ENCODE measurements at places on chromosomes 4 and X. TPM values are rescaled to one million over a fixed set of nuclear protein-coding genes. Genes with fewer than 3 reads are reported as not detected.

The KIT gene
- total RNA-seq, result 21.4 TPM

The ART3 gene
- 0.33 TPM for total RNA-seq

The PRSS48 gene
- not detected for total RNA-seq

The GLOD5 gene
- not detected for total RNA-seq

The TAF7L gene
- total RNA-seq, result 0.38 TPM

The DSPP gene
- total RNA-seq, result not detected

The INPP4B gene
- total RNA-seq, result 10.2 TPM

The DNAJB14 gene
- total RNA-seq, result 50.1 TPM

The PHF8 gene
- total RNA-seq, result 23.8 TPM

The NAT8L gene
- total RNA-seq, result under 0.01 TPM

The PLAC8 gene
- total RNA-seq, result 2.5 TPM

The NOP14 gene
- 46.0 TPM for total RNA-seq

The USP51 gene
- total RNA-seq, result 1.7 TPM

Data from vein endothelial cell (primary cell).